Glomerular endothelial cell (primary cell): ENCODE measurements at places on chromosomes 16 and 17. TPM values are rescaled to one million over a fixed set of nuclear protein-coding genes. Genes with fewer than 3 reads are reported as not detected.

Gene EXOSC6
- total RNA-seq: 21.6 and 28.8 TPM in 2 replicates

Gene ZDHHC1
- total RNA-seq: 18.3 and 23.7 TPM in 2 replicates

- DNase-seq: no peak
Measured at GRCh38 chr17:26962255-26963162, 331.4 kb upstream of the WSB1 start.

DNA sequence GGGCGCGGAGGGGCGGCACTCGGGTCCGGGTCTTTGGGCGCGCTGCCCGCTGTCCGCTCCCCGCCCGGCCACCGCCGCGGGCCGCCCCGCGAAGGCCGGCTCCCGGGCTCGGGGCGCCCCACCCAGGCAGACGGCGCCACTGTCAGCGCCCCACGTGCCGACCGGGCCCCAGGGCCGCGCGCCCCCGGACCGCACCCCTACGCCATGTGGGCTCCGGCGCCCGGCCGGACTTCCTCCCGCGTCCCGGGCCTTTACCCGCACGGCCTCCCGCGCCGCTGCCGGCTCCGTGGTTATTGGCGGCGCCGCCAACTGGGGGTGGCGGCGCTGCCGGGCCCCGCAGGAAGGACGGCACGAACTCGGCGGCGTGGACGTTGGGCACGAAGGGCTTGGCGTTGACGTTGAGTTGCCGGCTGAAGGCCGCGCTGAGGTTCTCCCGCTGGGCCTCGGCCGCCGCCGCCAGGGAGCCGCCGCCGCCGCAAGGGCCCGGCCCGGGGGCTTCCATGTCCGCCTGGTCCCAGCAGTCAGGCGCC lies 577 bp downstream of the GSPT1 start:
- DNase-seq: no peak

DNA sequence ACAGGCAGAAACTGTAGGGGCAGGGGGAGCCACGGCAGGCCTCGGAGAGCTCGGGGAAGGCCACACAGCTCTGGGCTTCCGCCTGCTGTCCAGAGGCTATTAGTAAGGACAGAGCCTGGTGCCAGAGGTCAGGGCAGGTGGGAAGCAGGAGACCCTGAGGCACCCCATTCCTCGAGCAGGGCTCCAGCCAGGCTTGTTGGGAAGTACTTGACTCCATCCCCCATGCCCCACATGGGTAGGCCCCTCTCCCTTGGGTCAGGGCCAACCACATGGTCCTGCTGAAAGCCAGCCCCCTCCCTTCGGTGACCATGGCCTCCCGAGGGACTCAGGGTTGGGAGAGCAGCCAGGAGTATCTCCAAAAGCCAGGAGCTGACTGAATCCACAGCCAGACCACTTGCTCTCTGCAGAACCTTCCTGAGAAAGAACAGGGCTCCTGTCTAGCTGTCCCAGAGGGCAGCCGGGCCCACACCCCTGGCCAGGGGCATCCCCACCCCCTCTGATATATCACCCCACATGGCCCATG lies 17.4 kb upstream of the MPRIP start:
- DNase-seq: no peak

DNA sequence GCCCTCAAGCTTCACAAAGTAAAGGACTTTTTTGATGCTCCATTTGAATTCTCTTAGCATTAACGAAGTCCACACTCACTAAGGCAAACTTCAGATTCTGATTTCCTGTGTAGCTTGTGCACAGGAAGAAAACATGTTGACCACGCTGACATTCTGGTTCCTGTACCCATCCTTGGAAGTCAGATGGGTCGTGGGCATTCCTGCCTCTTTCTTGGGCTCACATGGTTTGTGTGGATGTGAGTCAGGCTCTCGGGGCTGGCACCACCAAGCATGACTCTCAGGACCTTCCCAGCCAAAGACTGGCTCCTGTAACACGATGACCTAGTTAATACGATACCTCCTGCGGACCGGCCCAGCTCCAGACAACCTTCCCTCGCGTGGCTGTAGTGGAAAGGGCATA lies 32.8 kb downstream of the ARSG start:
- no peak for DNase-seq
